NAMALWA (cell line): ENCODE measurements at places on chromosomes 13 and 19.

DNA sequence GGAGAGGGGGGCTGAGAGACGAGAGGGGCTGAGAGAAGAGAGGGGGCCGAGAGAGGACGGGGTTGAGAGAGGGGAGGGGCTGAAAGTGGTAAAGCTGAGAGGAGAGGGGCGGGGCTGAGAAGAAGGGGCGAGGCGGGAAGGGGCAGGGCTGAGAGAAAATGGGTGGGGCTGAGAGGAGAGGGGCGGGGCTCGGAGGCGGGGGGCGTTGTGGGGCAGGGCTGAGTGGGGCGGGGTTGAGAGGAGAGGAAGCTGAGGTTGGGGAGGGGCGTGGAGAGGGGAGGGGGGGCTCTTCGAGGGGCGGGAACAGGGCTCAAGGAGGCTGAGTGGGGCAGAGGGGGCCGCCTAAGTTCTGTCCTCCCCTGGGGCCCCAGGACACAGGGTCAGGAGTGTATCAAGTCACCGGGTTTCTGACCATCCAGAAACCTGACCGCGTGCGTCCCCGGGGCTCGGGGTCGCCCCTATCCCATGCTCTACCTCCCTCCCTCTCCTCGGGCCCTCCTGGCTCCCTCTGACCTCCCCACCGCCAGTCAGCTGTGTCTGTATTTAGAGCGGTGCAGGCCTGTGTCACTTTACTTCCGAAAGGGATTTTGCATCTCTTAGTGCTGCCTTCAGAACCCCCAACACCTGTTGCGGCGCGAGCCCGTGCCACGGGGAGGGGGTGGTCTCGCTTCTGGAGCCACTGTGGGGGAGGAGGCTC, 38.6 kb upstream of the SEMA6B start:
- DNase-seq, result peak; percentile 81

- no peak for DNase-seq
Observed at GRCh38 chr19:29206453-29206852, 6.5 kb downstream of the UQCRFS1 start.

GRCh38 chr19:38551450-38551813, 66.3 kb downstream of the MAP4K1 start:
- no peak for DNase-seq

DNA sequence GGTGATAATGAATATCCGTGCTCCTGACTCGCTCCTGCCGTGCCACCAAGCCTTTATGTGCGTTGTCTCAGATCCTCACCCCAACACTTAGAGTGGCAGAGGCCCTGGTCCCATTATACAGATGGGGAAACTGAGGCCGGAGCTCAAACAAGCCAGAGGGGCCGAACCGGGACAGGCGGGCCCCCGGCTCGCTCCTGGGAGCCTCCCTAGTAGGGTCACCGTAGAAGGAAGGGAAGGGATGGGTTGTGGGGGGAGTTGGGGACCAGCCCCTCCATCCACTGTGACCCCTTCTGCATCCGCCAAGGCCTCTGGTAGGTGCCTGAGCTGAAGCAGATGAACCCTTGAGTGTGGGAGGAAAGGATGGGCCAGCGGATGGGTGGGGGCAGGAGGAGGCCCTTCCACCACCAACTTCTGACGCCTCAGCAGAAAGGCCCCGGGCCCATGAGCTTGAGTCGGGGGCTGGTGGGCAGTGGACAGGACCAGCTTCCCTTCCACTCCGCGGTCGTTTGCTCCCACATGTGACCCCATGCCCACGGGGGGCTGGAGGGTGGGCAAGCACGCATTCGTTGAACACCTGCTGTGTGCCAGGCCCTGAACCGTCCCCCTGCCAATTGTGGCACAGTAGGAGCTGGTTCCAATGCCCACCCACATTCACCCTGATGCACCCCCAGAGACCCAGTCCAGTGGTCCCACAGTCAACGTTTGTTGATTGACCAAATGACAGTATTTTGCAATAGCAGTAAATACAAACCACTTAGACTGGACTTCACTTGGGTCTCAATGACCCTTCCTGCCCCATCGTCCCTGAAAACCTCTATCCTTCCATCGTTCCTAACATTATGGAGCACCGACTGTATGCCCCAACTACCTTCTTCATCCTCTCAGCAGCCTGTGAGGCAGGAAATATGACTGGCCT, 24.2 kb upstream of the TCF3 start:
- DNase-seq, result no peak

DNA sequence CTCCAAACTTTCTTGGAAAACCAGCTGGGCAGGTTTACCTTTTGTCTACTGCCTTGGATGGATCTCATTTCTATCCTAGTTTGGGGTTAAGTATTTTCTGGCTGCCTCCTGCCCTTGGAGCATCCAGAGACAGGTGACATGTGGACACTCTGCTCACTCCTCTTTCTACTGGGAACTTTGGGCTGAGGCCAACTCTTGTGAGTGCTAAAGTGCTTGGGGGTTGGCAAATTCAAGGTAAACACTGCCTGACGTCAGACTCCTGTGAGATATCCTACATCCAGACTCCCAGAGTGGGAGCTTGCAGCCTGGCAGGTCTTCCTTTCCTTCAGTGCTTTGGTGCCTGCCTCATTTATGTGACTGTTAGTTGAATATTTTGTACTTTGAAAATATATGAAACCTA, 388.1 kb downstream of the KCNRG start:
- no peak for DNase-seq

- peak; percentile 97 for DNase-seq
Observed at GRCh38 chr19:7944177-7944761, 803 bp upstream of the TIMM44 start.

- DNase-seq, result no peak
Observed at GRCh38 chr13:64453831-64454230, 2776.3 kb downstream of the PCDH9 start.

DNA sequence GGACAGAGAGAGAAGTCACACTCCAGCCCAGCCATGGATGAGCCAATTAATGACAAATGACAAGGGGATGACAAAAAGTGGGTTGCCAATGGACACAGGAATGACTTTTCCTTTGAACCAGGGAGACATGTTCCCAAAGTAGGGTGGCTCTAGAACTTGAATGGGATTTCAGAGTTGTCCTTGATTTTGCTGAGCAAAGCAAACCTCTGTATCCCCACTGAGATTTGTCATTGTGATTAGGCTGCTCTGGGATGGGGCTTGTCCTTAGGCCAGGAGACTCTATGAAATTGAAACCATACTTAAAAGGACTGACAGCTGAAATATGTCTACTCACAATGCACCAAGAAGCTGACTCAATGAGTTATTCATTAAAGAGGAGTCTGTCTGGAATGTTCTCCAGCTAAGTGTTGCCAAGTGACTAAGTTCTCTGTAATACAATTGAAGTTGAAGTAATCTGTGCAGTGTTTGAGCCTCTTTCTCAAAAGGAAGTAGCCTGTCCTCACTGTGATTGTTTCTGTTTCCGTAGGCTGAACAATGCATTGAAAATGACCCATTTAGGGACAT, 69.0 kb upstream of the PCDH9 start:
- DNase-seq, result no peak

DNA sequence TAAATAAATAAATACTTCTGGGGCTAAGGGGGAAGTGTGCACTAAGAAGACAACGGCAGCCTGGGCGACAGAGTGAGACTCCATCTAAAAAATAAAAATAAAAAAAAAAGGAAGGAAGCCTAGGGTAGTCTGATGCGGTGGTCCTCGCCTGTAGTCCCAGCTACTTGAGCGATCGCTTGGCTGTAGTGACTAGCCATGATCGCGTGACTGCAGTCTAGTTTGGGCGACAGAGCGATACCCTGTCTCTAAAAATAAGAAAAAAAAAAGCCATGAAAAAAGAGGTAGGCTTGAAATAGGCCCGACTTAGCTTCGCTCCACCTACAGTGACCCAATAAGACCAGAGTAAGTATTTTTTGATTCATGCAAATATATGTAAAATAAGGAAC, 661 bp upstream of the BABAM1 start:
- no peak for DNase-seq

- DNase-seq, result no peak
Observed at GRCh38 chr19:38073841-38074685, 150.0 kb downstream of the DPF1 start.

- DNase-seq, result no peak
Observed at GRCh38 chr19:43799502-43800142, 2.6 kb downstream of the LYPD5 start.

- DNase-seq, result no peak
Observed at GRCh38 chr19:21848706-21849105, 12.7 kb upstream of the ZNF43 start.

DNA sequence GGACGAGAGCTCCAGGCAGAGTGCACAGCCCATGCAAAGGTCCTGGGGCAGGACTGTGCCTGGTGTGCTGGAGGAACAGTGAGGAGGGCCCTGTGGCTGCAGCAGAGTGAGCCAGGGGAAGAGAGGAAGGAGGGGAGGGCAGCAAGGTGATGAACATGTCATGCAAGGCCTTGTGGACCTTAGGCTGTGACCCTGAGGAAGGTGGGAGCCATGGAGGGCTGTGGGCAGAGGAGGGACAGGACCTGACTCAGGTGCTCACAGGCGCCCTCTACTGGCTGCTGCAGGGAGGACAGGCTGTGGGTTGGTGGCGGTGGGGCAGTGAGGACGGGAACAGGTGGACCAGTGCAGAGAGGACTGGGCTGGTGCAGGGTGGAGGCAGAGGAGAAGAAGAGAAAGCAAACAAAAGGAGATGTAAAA, 170.3 kb downstream of the PTPRS start:
- DNase-seq, result peak; percentile 55

GRCh38 chr13:93145199-93145598, 81.4 kb upstream of the GPC6 start:
- DNase-seq, result no peak

DNA sequence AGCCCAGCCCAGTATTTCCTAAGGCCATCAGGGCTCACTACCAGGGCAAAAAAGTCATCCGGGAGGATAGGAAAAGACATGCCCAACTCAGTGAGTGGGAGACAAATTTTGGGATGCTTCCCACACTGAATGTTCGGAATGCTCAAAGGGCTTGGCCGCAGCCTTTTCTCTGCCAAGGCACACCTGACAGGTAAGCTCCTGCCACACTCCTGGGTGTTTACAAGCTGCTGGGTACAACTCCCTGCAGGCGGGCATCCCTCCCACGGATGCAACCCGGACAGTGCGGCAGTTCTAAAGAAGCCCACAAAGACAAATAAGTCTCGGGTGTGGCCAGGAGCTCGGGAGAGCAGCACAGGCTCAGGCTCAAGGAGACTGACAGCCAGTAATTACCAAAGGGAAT, 28.1 kb downstream of the SLC7A1 start:
- DNase-seq, result no peak

- no peak for DNase-seq
Observed at GRCh38 chr13:51550151-51550550, 34.1 kb upstream of the WDFY2 start.

GRCh38 chr13:73039201-73040108, 19.4 kb upstream of the KLF5 start:
- no peak for DNase-seq

- no peak for DNase-seq
Observed at GRCh38 chr13:69300131-69300530, 807.5 kb upstream of the ATXN8OS start.

DNA sequence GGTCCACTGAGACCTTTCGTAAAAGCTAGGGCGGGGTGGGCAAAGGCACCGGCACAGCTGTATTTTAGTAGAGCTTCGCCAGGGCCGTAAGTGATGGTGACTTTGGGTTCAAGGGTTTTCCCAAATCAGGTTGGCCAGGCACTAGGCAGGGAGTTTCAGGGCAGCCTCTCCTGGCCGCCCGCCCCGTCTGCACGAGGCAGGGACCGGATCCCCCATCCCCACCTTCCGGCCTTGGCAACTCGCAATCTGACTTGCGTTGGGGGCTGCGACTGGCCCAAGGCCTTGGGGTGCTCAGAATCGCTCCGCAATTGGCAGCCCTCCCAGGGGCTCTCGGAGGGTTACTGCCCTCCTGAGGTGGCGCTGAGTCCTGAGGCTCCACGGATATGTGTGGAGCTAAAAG, 4.1 kb upstream of the ZIC5 start:
- no peak for DNase-seq

GRCh38 chr13:98979012-98979660, 1.3 kb upstream of the DOCK9 start:
- DNase-seq, result no peak

GRCh38 chr13:112131081-112131712, 64.2 kb downstream of the SOX1 start:
- DNase-seq, result no peak

DNA sequence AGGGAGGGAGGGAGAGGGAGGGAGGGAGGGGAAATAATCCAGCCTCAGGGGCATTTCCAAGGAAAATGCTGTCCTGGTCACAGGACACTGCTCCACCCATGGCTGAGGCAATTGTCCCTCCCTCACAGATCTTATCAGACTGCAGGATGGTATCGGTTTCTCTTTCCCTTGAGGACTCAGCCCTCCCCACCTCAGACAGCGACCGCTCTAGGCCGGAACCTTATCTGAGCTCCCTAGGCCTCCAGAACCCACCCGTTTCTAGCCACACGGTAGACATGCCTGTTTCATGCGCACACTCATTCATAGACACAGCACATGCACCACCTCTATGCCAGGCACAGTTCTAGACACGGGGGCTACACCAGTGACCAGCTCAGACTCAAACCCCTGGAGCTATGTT, 10.0 kb upstream of the IZUMO2 start:
- DNase-seq, result no peak

DNA sequence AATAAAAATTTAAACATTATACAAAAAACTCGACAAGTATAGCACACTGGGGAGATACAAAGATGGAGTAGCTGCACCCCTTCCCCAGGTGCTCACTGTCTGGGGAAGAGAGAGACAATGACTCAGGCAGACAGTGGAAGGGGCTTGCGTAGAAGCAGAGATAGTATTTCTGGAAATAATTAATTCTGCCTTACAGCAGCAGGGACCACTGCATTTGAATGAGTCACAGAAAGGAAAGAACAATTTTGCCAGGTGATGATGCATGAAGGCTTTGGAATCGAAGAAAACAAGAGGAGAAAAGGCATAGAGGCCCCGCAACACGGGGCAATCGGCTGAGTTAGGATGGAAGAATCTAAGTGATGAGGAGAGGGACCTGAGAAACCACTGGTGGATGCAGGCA, 447.4 kb downstream of the EFNB2 start:
- DNase-seq, result no peak

- DNase-seq, result peak; percentile 35
Observed at GRCh38 chr13:78875792-78876580, 217.0 kb upstream of the OBI1 start.

DNA sequence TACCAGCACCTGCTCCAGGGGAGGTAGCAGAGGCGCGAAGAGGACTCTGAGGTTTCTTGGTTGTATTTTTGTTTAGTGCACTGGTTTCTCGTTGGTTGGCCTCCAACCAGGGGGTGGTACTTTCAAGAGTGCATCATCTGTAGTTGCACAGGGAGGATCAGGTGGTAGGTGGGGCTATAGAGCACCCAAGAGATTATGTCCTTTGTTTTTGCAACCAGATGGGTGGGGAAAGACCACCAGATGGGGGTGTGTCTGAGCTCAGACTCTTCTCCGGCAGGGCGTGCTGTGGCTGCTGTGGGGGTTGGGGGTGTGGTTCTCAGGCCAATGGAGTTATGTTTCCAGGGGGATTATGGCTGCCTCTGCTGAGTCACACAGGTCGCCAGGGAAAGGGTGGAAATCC, 254.4 kb upstream of the KLF12 start:
- DNase-seq, result peak; percentile 14

DNA sequence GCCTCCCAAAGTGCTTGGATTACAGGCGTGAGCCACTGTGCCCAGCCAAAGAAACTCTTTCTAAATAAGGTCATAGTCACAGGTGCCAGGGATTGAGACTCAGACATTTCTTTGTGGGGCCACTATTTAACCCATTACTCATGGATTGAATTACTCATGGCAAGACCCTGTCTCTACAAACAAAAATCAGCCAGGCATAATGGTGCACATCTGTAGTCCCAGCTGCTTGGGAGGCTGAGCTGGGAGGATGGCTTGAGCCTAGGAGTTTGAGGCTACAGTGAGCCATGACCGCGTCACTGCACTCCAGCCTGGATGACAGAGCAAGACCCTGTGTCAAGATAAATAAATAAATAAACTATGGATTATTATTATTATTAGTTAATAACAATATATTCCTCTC, 3.6 kb upstream of the KLF2 start:
- no peak for DNase-seq
